ENCODE measurements at places on chromosomes 4 and X.

DNA sequence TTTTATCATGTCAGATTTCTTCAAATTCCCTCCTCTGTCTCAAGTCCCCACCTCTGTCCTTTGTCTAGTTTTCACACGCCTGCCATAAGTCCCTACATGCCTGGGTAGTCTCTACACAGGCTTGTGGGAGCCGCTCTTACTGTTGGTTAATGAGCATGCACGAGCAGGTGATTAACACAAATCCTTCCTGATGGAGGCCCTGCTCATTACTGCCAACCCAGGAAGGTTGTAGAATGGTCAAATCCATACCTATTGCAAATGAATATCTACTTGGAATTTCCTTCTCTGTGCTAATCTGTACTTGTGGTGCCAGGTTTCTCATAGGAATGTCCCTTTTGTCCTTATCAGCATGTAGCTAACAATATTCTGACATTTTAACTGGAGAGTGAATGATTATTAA, 208.4 kb upstream of the HDX start:
- DNase-seq = no peak

DNA sequence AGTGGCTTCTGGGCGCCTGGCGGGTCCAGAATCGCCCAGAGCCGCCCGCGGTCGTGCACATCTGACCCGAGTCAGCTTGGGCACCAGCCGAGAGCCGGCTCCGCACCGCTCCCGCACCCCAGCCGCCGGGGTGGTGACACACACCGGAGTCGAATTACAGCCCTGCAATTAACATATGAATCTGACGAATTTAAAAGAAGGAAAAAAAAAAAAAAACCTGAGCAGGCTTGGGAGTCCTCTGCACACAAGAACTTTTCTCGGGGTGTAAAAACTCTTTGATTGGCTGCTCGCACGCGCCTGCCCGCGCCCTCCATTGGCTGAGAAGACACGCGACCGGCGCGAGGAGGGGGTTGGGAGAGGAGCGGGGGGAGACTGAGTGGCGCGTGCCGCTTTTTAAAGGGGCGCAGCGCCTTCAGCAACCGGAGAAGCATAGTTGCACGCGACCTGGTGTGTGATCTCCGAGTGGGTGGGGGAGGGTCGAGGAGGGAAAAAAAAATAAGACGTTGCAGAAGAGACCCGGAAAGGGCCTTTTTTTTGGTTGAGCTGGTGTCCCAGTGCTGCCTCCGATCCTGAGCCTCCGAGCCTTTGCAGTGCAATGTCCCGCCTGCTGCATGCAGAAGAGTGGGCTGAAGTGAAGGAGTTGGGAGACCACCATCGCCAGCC, at the start of gene ATOH1:
Gene ATOH1 (plus strand): TSS at position 422 of the 663 bp plus-strand sequence. CDS start 174 bp downstream, at position 596.
- DNase-seq = no peak

DNA sequence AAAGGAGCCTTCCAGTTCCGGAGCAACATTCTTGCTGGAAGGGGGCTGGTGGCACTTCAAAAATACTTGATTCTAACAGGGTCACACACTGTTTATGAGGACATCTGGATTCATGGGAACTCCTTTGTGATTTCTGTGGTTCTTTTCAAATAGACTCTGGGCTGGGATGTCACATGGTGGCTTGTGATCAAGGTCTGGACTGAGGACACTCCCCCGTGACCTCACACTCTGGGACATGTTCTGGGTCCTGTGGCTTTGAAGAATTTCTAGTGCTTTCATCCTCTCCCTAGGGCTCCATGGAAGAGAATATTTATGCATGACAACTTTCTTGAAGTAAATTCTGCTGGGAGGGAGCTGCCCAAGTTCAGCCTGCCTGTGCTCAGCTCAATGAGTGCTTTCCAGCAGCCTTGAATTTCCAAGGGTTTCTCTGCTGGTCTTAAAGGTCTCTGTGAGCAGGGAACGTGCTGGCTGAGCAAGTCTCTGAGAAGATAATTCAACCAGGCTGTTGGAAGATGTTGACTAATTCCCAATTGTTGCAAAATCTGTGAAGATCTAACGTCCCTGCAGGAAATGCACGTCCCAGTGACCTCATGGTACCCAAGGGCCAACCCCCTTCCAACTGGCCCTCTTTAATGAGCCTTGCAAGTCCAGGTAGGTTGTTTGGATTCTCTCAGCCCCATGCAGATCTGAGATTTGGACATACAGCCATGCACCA, 36.3 kb downstream of the GPR143 start:
- no peak for DNase-seq

DNA sequence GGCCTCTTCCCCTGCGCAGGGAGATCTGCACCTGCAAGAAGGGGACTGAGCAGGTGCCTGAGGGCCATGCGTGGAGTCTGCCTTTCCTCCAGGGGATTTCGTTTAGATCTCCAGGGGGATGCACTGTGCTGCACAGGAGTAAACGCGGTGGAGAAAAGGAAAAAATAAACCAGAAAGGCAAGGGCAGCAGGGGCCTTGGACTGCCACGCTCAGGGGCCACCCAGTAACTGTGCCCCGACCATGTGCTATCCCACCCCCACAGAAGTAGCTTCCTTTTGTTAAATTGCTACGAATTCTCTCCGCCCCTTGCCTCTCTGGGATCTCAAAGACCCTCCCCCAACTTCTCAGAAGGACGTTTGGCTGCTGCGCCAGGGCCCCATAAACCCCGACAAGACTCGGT, 17.2 kb upstream of the HMX1 start:
- DNase-seq = no peak

- DNase-seq = no peak
These were observed 61.6 kb upstream of the VAMP7 start for GRCh38 chrX:155819525-155819924.

DNA sequence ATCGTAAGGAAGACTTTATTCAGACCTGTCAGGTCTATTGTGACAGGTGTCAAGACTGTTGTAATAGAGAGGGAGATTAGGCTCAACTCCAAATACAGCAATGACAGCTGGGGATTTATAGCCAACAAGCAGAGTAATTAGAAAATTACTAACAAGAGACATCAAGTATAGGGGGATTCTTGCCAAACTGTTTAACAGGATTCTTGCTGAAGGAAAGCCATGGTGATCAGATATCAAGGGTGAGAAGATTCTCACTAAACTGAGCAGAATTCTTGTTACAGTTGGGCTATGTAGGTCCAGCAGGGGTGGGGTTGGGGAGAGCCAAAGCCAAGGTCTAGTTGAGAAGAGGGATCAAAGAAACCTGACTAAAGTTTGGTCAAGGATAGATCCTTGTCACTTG, 461.0 kb upstream of the GALNT7 start:
- no peak for DNase-seq

- no peak for DNase-seq
These were observed 11.2 kb upstream of the FREM3 start for GRCh38 chr4:143711543-143712154.

DNA sequence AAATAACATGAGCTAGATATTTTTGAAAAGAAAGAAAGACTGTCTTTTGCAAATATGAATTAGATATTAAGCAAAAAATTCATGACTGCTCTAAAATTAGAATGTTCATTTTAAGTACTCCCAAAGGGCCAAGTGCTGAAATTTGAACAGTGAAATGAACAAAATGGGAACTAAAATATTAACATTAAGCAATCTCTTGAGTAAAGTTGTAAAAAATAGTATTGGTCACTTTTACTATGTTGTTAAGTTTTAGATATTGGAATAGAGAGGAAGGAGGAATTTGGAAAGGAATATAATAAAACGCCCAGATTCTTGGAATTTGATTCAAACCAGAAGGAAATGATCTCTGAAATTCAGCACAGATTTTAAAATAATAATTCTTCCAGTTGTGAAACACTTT, 125.9 kb upstream of the ANK2 start:
- no peak for DNase-seq

- no peak for DNase-seq
These were observed 204.8 kb upstream of the RASGEF1B start for GRCh38 chr4:81676537-81676936.

DNA sequence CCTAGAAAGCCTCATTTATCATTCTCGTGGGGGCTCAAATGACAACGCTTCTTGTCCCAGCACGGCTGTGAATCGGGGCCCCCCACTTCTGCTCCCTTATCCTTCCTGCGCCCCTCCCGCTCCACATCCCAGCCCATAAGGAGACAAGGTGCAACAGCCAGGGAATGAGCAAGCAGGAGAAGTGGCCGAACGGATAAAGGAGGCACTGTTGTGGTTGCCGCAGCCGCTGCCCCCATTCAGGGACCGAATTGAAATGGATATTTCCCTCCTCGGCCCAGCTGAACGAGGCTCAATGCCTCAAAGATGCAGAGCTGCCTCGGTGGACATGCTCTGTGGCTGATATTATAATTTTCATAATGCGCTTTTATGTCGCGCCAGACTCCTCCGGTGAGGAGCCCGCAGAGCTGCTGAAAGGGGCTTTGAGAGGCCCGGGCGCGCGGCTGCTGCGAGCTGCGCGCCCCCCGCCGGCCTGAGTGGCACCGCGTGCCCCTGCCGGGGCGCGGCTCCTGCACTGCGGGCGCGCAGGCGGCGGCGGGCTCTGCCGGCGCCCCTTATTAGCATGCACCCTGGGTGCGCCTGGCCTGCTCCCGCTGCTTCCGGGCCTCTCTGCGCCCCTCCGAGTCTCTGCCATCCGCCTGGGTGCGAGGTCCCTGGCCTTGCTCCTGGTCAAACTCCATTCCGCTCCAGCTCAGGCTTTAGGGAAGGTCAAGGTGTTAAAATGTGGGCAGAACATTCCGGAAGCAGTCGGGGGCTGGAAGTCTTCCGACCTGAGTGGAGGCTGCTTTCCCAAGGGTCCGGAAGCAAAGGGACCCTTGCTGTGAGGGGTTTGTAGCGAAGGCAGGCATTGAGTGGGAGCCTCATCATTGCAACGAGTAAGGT, 68.2 kb upstream of the TMEM33 start:
- DNase-seq = no peak

GRCh38 chr4:86334020-86334750, 25.7 kb downstream of the MAPK10 start:
- DNase-seq = peak; percentile 27

- DNase-seq = no peak
These were observed 227.8 kb upstream of the CXXC4 start for GRCh38 chr4:104722467-104722866.

DNA sequence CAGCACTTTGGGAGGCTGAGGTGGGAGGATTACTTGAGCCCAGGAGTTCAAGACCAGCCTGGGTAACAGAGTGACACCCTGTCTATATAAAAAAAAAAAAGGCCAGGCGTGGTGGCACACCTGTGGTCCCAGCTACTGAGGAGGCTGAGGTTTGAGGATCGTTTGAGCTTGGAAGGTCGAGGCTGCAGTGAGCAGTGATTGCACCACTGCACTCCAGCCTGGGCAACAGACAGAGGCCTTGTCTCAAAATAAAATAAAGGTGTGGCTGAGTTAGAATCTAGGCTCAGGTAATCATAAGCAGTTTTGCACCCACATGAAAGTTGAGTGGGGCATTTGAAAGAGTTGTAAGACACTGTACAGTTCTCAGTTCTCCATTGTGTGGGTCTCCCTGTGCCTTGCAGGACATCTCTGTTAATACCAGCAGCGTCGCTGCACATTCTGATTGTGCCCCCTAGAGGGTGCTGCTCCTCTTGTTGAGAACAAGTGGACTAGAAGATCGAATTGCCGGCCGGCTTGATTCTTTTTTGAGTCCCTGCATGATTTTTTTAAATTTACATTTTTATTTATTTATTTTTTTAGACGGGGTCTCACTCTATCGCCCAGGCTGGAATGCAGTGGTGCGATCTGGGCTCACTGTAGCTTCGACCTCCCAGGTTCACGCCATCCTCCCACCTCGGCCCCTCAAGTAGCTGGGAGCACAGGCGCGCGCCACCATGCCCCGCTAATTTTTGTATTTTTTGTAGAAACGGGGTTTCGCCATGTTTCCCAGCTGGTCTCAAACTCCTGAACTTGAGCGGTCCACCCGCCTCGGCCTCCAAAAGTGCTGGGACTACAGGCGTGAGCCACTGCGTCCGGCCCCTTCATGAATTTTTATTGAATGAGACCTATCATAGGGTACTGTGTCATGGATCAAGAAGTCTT, 73.6 kb upstream of the RBMX start:
- DNase-seq = peak; percentile 50

DNA sequence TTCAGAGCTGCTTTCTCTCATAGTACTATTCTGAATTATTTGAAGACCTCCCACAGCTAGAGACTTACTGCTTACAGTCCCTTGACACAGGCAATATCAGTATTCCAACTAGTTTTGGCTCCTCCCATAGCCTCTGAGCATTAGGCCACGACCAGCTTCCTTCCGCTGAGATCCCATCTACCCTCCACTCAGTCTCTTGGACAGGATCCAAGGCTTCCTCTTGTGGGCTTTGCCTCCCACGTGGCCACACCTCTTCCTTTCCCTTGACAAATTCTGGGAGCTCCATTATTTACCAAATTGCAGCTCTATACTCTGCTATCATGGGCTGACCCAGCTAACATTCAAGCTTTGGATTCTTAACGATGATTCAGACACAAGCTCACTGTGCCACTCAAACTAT, 470.4 kb upstream of the GALNT7 start:
- DNase-seq = no peak

GRCh38 chr4:74555843-74556242, 110.9 kb downstream of the AREG start:
- DNase-seq = no peak

DNA sequence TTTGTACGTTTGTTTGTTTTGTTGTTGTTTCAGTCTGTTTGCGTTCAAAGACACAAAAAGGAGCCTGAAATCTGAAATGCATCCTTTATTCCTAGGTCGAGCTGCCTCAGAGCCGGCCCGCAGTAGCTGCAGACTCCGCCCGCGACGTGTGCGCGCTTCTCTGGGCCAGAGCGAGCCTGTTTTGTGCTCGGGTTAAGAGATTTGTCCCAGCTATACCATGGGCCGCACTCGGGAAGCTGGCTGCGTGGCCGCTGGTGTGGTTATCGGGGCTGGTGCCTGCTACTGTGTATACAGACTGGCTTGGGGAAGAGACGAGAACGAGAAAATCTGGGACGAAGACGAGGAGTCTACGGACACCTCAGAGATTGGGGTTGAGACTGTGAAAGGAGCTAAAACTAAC, 2.4 kb downstream of the ARMCX1 start:
- no peak for DNase-seq

DNA sequence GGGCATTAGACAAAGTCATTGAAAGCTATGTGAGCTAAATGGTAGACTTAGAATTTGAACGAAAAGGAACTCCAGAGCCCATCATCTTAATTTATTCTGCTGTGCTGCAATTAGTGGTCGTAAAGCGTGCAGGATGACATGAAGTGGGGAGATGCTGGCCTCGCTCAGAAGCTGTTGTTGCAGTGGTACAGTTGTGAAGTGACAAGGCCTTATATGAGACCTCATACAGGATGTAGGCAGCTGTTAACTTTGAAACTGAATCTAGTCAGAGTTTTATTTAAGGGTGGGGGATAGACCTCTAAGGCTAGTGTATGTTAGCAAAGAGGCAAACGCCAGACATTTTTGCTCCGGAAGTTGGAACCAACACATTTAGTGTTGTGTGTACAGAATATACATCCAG, 13.4 kb downstream of the KLF3 start:
- DNase-seq = no peak

GRCh38 chr4:13538427-13538973, 5.8 kb downstream of the NKX3-2 start:
- no peak for DNase-seq

GRCh38 chrX:32530802-32531403, 680.4 kb downstream of the DMD start:
- DNase-seq = no peak

GRCh38 chrX:39911278-39911897, 186.4 kb downstream of the BCOR start:
- DNase-seq = no peak
